Cardiac septum (tissue), 1 donor: ENCODE measurements at places on chromosomes 5 and 9. TPM values are rescaled to one million over a fixed set of nuclear protein-coding genes. Genes with fewer than 3 reads are reported as not detected.
A peak's percentile ranks its signal among the peaks of the same experiment; 100 is the strongest.

The KLHL3 gene
- 35.1 TPM for total RNA-seq

GRCh38 chr5:10695055-10695649 is 65.9 kb downstream of the DAP start:
- DNase-seq = peak; percentile 88

- no peak for DNase-seq
These were observed 244.8 kb upstream of the MPDZ start for GRCh38 chr9:13524245-13524644.

DNA sequence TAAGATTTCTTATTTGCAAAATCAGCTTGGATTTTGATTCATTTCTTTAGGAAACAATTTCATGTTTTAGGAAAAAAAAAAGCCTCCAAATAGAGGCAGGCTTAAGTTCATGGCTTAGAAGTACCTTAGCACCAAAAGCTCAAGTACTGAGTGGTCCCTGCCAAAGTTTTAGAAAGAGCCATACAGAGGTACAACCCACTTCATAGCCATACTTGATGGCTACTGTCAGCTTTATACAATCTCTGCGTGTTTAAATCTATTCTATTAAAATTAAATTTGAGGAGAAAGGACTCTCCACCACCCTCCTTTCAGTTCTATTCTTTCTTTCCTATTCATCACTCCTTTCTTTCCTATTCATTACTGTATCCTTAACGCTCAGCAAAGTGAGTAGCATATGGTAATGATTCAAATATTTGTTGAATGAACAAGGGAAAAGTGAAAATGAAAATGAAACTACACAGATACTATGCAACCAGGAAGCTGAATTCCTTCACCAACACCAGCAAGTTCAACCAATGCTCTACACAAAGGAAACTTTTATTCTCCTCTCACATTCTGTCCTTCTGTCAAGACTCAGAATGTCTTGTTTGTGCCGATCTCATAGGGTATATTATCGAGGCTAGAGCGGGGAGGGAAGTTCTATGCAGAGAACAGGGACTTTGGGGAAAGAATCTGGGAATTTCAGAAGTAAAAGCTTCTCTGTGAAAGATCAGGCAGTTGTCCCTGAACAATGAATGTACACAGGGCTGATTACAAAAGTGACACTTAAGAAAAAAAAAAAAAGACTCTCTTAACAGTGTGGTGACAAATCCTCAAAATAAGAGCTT is 138.6 kb upstream of the SPEF2 start:
- DNase-seq = no peak

DNA sequence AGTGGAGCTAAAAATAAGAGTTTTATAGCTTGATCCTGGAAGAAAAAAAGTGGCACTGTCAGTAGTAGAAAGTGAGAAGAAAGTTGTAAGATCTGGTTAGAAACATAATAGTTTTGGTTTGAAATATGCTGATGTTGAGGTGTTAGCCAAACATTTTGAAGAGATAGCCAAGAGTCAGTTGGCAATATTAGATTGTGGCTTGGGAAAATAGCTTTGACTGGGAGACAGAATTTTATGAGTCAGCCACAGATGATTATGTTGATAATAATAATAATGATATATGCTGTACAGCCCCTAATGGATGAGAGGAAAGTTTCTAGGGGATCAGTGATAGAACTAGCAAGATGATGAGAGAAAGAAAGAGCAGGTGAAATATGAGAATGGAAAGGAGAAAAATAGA is 12.4 kb upstream of the CDH18 start:
- no peak for DNase-seq

GRCh38 chr5:179863449-179864085 is 5.0 kb upstream of the MRNIP start:
- no peak for DNase-seq

The GEMIN5 gene
- total RNA-seq = 14.2 TPM

DNA sequence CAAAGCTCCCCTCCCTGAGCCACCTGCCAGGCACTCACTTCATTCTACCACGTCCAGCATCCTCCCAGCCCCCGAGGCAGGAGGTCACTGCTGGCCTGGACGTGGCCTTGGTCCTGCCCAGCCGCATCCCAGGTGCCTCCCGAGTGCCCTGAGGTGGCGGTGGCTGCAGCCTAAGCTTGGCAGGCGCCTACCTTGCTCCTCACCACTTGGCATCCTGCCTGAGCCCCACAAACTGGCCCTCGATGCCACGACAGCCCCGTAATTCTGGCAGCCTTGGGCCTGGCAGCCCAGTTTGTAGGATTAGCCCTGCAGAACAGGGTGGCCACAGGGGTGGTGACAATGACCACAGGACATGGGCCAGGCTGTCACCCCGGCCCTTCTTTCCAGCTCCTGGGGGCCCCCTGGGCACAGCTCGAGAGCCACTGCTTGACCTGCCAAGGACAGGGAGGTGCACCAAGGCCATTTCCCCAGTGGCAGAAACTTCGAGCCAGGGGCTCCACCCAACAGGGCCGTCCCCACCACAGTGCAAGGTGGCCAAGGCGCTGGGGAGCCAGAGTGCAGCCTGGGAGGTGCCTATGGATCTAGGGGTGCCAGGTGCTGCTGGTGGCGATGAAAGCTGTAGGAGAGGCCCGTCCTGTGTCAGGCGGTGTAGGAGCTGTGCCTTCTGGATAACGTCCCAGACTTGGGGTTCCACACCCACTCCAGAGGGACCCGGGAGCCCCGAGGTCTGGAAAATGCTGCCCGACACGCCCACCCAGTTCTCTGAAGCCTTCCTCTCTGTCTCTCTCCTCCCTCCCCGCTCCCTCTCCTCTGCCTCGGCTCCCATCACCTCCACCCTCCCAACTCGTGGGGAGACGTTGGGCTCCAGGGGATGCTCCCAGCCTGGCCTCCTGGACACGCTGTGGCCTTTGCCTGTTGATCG is 18.4 kb downstream of the NKD2 start:
- no peak for DNase-seq

DNA sequence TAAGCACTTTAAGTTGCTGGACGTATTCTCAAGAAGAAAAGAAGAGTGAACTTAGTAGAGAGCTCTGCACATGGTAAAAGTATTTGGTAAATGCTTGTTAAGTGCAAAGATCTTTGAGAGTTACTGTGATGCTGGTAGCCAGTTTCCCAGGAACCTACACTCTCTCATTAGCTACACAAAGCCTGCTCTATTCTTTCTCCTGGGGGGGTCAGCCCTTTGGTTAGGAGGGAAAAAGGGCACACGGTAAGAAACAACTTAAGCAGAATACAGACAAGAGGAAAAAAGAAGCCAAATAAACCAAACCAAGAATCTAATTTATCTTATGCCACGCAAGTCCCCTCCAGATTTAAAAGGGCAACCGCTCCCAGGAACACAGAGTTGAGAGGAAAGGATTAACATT is 1100.1 kb upstream of the CDH10 start:
- no peak for DNase-seq

- DNase-seq = no peak
These were observed 19.4 kb upstream of the LCP2 start for GRCh38 chr5:170316937-170317336.
